ENCODE measurements at places on chromosomes 7 and 10.

GRCh38 chr10:133229265-133230043 lies 563 bp upstream of the UTF1 start:
- no peak for DNase-seq

- DNase-seq = no peak
These were observed 55.7 kb upstream of the RELN start for GRCh38 chr7:104045183-104045582.

DNA sequence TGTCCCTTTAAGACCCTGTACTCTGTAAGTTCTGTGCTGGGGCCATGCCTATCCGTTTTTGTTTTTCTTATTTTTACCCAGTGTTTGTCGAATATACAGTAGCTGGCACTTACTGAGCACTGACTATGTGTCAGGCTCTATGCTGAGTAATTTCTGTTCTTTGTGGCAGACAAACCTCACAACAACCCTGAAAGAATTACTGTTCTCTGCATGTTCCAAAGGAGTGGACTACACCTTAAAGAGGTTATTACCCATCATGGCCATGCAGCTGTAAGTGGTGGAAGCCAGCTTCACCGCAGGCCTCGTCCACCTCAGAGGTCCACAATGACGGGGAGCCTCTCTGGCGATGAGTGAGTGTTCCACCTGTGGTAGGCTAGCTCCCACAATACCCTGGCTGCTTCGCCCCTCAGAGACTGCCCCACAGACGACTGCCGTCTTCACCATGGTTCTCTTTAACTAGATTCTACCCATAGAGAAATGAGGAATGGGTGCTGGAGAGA lies 30.1 kb upstream of the RBM20 start:
- DNase-seq = peak; percentile 83

GRCh38 chr7:45176886-45177731 lies 19.5 kb downstream of the RAMP3 start:
- no peak for DNase-seq

- DNase-seq = no peak
These were observed 10.7 kb upstream of the AKR1B1 start for GRCh38 chr7:134469622-134470021.

GRCh38 chr7:132817949-132818348 lies 241.7 kb upstream of the PLXNA4 start:
- no peak for DNase-seq

DNA sequence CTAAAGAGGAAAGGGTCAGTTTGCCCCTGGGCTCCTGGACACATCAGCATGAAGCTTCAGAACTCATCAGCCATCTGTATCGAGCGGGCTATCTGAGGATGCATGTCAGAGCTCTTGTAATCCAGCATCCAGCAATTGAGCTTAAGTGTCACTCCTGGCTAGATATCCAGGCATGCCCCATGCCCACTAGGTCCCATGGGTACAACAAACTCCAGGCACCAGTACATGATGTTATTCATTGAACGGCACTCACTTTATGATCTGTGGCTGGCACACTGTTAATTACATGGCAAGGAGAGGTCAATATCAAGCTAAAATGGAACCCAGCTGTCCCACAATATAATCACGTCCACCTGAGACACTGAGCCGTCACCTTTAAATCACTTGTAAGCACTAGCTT lies 274.2 kb downstream of the ELMO1 start:
- no peak for DNase-seq

GRCh38 chr7:27661811-27662489 lies 733 bp downstream of the HIBADH start:
- DNase-seq = peak; percentile 31

- DNase-seq = no peak
These were observed 495.4 kb upstream of the POM121L12 start for GRCh38 chr7:52540041-52540440.

GRCh38 chr10:122513053-122513452 lies 47.5 kb upstream of the DMBT1 start:
- DNase-seq = no peak

GRCh38 chr10:71864911-71865361 lies 13.9 kb upstream of the PSAP start:
- DNase-seq = no peak

GRCh38 chr7:101614939-101615302 lies 14.2 kb downstream of the MYL10 start:
- no peak for DNase-seq

GRCh38 chr10:50937230-50937907 lies 51.9 kb upstream of the A1CF start:
- DNase-seq = no peak

DNA sequence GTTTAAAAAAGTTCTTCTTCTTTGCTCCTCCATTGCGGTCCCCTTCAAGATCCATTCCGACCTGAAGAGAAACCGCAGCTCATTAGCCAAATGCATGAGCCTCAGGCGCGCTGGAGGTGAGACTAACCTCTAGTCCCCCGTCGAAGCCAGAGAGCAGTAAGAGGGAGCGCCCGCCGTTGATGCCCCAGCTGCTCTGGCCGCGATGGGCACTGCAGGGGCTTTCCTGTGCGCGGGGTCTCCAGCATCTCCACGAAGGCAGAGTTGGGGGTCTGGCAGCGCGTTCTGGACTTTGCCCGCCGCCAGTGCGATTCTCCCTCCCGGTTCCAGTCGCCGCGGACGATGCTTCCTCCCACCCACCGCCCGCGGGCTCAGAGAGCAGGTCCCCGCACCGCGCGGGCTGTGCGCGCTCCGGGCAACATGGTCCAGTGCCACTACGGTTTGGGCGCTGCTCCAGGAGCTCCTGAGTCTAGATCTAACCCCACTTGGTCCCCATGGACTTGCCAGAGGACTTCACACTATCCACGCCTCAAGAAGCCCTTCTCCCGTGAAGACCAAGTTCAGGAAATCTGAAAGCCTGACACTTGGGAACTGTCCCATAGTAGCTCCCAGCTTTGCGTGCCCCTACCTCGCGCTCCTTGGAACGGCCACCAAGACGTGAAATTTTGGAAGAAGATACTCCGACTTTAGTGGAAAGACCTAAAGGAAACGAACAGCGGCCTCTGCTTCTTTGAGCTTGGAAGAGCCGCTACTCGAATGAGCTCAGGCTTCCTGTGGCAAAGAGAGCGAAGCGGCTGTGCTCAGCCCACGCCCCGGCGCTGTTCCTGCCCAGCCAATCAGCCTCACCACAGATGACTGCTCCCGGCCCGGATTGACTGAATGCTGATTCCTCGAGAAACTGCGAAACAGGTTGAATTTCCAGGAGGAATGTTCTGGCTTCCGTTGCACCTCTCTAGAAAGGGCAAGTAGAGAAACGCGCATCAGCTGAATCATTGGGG lies at the start of gene ABCB1:
ABCB1 (minus strand) TSS at position 755 of the 995 bp plus-strand sequence; CDS start at position 55, 700 bp downstream.
- peak; percentile 66 for DNase-seq

DNA sequence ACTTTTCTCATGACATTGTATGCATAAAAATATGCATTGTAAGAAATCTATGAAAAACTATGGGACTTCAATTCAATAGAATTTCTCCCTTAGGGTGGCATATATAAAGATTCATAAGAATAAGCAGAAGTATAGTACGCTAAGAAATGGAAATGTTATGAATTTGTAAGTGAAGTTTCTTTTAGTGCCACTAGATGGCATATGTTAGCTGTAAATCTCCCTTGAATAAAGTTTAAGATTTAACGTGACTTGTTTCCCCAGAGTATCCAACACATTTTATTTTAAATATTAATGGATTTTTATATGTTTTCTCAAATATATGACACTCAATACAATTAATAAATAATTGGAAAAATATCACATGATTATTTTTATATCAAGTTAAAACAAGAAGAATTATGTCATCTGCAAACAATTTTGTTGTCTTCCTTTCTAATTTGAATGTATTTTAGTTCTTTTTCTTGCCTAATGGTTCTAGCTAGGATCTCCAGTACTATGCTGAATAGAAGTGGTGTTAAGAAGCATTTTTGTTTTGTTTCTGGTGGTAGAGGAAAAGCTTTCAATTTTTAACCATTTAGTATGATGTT lies 287.2 kb downstream of the HGF start:
- peak; percentile 0 for DNase-seq

DNA sequence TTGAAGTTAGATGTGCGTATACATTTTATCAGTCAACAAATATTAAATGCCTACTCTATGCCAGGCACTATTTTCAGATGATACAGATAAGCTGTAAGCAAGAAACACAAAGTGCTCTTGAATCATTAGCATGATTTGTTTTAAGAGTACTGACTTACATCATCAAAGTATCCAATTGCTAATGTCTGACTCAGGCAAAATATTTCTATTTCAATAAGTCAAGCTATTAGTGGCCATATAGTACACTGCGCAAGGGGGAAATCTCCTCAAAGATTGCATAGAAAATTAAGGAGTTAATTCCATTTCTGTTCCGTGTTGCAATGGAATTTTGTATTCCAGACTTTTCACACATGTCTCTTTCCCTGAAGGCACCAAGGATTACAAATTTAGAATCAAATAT lies 46.1 kb upstream of the DNAJC1 start:
- DNase-seq = no peak

DNA sequence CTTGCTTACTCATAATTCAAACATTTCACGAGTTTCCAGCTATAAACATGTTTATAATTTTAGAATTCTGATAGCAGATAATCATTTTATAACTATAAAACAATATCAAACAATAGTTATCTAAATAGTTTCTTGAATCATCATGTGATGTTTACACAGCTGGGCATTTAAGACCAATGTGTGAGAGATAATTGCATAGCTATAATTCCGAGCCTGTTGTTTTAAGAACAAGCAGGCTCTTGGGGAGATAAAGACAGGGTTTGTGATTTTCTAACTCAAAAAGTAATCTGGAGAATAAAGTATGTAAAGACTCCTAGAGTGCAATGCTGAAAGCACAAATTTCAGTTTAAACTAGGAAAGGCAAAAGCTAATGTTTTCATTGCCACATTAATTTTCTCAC lies 331.2 kb downstream of the LRRTM3 start:
- no peak for DNase-seq
